HFF-Myc (cell line): ENCODE measurements at places on chromosomes 3 and 15.

DNA sequence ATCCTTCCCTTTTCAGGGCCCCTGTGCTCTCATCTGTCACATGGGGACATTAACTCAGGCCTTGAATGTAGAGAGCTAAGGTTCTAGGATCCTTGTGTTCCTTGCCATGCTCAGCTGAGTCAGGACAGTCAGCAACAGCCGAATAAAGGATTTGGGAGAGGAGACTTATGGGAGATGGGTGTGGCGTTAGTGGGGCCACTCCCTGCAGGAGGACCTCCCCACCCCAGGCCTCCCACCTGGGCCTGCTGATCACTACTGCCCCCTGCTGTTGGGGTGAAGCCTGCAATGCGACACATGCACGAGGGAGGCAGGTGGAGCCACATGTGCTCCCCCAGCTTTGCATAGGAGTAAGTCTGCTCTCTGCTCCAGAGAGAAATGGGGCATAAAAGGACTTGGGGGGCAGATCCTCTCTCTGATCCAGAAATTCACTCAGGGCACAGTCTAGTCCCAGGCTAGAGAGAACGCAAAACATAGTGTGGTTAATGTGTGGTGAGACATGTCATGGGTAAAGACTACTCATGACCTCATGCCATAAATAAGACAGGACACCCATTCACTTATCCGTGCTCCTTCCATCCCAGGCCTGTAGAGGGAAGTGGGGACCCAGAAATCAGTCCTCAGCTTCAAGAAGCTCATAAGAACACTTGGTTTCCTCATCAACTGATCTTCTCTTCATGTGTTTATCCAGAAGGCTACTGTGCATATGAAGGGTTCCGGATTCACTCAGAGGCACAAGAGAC lies 19.4 kb downstream of the RBP1 start:
- no peak for DNase-seq

- no peak for DNase-seq
Measured at GRCh38 chr15:68203486-68203885, 1.6 kb downstream of the CALML4 start.

- peak; percentile 52 for DNase-seq
Measured at GRCh38 chr15:57732526-57733331, 26.2 kb downstream of the POLR2M start.

GRCh38 chr15:42590619-42591237 lies 15.3 kb downstream of the STARD9 start:
- no peak for DNase-seq

- peak; percentile 89 for DNase-seq
Measured at GRCh38 chr15:40098489-40099261, 10.0 kb downstream of the BMF start.

DNA sequence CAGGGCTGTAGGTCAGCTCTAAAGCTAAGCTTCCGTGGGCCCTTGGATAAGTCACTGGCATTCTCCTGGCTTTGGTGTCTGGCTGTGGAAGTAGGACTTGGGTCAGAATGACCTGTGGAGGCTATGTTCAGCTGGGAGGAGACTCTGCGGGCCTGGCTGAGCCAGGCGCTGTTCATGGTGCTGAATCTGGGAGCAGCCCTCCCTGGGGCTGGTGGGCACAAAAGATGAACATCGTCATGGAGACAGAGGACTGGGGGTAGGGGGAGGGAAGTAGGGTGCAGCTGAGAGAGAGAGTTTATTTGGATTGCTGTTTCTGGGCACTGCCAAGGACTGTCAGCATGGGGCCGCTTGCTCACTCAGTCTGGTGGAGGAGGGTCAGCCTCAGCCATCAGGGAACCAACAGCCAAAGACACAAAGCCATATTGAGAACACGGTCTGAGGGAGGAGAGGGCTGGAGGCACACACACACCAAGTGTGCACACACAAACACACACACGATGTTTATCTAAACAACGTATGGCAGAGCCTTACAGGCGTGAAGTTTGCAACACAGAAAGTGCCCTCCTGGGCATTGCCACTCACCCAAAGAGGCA lies 120.7 kb upstream of the LINGO1 start:
- no peak for DNase-seq

- DNase-seq: no peak
Measured at GRCh38 chr15:72136170-72137051, 18.2 kb downstream of the SENP8 start.

GRCh38 chr15:43268111-43269105 lies 1.7 kb upstream of the TGM5 start:
- DNase-seq: no peak

- DNase-seq: no peak
Measured at GRCh38 chr3:133914839-133915600, 19.3 kb upstream of the RAB6B start.

GRCh38 chr15:94070356-94071295 lies 160.7 kb upstream of the MCTP2 start:
- peak; percentile 69 for DNase-seq

- no peak for DNase-seq
Measured at GRCh38 chr15:42057799-42058646, 36.3 kb downstream of the PLA2G4D start.

GRCh38 chr15:42494998-42495360 lies 455 bp upstream of the SNAP23 start:
- peak; percentile 45 for DNase-seq

GRCh38 chr3:117871934-117872333 lies 1162.4 kb downstream of the TUSC7 start:
- DNase-seq: no peak

GRCh38 chr15:39587096-39587721 lies 6.3 kb downstream of the THBS1 start:
- peak; percentile 11 for DNase-seq

- no peak for DNase-seq
Measured at GRCh38 chr15:82086243-82086995, 40.6 kb upstream of the MEX3B start.

DNA sequence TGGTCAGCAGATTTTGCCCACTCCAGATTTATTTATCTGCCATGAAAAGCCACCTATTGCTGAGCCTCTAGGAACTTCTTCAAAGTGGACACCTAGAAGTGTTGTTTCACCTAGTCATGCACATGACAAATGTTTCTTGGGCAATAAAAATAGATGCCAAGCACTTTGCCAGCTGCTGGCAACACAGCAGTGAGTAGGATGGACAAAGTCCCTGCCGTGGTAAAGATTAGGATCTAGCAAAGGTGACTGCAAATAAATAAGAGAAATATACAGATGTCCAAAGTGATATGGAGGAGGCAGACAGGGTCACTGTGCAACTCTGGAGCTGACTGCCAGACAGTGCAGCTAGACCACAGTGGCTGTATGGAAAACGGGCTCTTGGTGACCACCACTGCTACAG lies 137.9 kb downstream of the SUCLG2 start:
- no peak for DNase-seq

DNA sequence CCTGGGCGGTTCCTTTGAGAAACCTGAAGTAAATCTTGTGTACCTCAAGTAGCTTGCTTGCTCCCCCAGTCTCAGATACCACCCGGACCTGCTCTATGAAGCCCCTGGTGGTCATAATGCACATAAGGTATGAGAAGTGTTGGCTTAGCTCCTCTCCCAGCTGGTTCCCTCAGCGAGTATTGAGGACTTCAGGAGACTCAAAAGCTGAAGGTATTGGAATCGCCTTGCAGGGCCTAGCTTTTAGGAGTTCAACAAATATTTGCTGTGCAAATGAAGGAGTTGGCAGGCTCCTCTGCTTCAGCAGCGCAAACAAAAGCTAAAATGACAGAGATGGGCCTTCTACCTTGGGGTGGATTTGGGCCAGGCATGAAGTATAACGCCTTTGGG lies 1.7 kb downstream of the CMTM8 start:
- DNase-seq: no peak

GRCh38 chr15:80755885-80756284 lies 23.3 kb upstream of the CEMIP start:
- no peak for DNase-seq

DNA sequence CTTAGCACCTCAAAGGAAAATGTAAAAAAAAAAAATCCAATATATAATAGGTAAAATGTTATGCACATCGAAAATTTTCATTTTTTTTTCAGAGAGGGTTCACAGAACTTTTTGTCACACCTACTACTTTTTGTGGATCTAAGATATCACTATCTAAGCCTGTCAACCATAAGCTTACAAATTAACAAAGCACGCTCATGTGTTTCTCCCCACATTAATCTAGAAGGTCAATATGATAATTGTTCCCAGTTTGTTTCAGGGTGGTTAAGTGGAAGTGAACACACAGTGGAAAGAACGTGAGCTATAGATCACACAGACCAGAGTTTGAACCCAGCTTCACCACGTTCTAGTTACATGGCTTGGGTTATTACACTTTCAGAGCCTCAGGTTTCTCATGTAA lies 78.6 kb upstream of the ROBO2 start:
- DNase-seq: no peak

DNA sequence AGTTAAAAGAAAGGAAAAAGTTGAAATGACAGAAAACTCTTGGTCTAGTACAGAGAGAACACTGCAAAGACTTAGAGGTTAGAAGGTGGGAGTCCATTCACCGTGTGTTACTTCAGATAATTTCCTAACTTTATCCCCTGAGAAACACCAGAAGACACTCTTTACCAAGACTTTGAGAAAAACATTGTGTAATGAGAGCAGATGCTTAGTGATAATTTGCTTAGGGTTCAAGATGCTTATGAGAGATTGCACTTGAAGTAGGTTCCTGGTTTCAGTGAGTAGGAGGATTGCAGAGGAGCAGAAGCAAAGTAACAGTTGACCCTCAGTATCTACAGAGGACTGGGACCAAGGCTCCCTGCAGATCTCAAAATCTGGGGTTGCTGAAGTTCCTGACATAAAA lies 594.1 kb downstream of the NR2F2 start:
- no peak for DNase-seq

- DNase-seq: no peak
Measured at GRCh38 chr15:61099020-61099810, 129.9 kb downstream of the RORA start.

DNA sequence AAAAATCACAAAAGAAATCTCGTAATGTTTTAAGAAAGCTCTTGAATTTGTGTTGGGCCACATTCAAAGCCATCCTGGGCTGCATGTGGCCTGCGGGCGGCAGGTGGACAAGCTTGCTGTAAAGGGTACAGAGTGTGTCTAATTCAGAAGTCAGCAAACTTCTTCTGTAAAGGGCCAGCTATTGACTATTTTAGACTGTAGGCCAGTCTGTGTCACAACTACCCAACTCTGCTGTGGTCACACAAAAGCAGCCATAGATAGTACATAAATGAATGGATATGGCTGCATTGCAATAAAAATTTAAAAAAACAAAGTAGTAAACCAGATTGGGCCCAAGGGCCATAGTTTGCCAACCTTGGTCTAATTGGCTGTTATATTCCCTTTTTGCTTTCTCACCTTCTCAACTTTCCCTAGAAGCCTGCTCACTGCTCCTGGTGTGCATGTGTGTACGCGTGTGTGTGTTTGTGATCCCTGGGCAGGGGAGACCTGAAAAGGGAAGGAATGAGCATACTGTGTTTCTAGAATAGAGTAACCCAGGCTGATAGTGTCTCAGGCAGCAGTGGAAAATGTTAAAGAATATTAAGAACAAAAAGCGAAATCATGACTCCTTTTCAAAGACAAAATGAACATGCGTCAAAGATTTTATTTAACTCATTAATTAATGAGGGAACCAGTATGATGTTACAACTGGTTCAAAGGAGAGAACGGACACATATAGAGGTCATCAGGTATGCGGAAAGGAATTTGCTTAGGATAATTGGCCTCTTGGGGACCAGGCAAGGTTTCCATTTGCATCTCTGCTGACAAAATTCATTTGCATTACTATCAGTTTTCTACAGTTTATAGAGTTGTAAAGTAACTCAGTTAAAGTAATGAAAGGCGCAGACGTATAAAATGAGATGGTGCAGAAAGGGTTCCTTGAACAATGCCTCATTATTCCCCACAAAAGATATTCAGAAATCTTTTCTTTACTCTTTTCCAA lies 248.0 kb downstream of the THSD4 start:
- DNase-seq: no peak

- DNase-seq: no peak
Measured at GRCh38 chr15:88838667-88839066, 35.4 kb downstream of the ACAN start.

GRCh38 chr3:158084651-158085050 lies 21.6 kb downstream of the SHOX2 start:
- no peak for DNase-seq

- DNase-seq: no peak
Measured at GRCh38 chr15:38609097-38609738, 44.6 kb upstream of the RASGRP1 start.

GRCh38 chr3:122403489-122403888 lies 12.4 kb downstream of the WDR5B start:
- no peak for DNase-seq

- no peak for DNase-seq
Measured at GRCh38 chr15:34318277-34319079, 19.1 kb downstream of the SLC12A6 start.

DNA sequence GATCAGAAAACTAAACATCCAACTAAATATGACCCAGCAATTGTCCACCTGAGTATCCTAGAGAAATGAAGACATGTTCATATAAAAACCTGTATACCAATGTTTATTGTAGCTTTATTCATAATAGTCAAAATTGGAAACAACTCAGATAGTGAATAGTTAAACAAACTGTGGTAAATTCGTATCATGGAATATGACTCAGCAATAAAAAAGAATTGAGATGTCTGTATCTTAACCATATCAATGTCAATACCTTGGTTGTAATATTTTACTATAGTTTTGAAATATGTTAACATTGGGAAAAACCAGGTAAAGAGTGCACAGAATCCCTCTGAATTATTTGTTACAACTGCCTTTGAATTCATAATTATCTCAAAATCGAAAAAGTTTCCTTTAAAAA lies 159.3 kb upstream of the GAP43 start:
- DNase-seq: no peak

GRCh38 chr15:29939404-29939803 lies 117.1 kb upstream of the TJP1 start:
- no peak for DNase-seq

- DNase-seq: no peak
Measured at GRCh38 chr3:143207338-143207961, 87.9 kb downstream of the CHST2 start.

GRCh38 chr3:39349080-39349479 lies 19.6 kb downstream of the CCR8 start:
- no peak for DNase-seq

GRCh38 chr3:34696831-34697230 lies 898.4 kb downstream of the PDCD6IP start:
- no peak for DNase-seq

DNA sequence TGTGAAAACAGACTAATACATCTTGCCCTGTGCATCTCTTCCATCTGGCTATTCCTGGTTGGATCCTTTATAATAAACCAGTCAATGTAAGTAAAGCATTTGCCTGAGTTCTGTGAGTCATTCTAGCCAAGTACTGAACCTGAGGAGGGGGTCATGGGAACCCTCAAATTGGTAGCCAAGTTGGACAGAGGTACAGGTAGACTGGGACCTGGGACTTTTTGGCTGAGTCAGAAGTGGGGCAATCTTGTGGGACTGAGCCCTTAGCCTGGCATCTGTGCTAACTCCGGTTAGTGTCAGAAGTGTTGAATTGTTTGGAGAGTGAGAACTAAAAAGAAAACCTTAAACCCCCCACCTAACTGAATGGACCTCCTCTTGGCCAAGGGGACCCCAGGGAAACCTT lies 21.0 kb upstream of the LIMD1 start:
- DNase-seq: no peak
